ENCODE measurements at places on chromosomes 16 and 17.

GRCh38 chr17:32960815-32961214 is 30.8 kb upstream of the SPACA3 start:
- no peak for DNase-seq

DNA sequence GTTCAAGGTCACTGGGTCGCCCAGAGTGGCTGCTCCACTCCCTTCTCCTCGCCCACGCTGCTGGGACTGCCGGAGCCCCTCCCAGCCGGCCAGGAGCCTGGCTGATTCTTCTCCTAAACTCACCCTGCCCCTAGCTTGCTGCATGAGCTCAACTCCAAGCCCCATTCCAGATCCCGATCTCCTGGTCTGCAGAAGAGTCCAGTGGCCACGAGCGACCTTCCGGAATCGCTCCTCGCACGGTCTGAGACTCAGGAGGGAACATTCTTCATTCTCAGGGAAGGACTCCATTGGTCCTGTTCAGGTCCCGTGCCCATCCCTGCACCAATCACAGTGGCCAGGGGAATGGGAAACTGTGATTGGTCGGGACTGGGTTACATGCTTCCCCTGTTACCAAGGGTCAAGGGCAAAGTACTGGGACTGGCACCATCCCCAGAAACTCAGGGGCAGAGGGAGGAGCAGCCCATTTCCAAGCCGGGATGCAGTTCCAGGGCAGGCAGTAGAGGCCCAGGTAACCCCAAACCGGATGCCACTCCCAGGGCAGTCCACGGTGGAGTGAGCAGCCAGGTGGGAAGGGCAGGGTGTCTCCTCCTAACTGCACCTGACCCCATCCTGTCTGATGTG is 24.5 kb upstream of the CIBAR2 start:
- DNase-seq: no peak

- no peak for DNase-seq
Measured at GRCh38 chr17:75240394-75241142, 20.8 kb downstream of the GGA3 start.

DNA sequence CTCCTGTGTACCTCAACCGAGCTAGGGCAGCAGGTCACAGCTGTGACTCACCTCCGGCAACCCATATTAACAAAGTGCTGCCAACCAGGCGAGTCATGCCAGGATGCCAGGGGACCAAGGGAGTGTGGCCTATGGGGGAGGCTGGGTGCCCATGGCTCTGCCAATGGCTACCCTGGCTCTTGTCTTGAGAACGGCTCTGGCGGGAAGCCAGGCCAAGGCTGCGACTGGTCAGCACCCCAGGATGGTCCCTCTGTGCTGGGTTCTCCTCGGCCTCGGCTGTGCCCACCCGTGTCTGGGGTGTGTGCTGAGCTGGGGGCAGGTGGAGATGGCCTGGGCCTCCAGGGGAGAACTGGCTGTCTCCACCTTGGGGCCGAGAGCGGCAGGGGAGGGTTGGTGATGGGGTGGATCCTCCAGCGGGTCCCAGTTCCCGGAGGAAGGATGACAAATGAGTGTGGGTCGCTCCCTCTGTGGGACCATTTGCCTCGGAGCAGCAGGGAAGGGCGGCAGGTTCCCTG is 75.8 kb downstream of the MRC2 start:
- DNase-seq: no peak

DNA sequence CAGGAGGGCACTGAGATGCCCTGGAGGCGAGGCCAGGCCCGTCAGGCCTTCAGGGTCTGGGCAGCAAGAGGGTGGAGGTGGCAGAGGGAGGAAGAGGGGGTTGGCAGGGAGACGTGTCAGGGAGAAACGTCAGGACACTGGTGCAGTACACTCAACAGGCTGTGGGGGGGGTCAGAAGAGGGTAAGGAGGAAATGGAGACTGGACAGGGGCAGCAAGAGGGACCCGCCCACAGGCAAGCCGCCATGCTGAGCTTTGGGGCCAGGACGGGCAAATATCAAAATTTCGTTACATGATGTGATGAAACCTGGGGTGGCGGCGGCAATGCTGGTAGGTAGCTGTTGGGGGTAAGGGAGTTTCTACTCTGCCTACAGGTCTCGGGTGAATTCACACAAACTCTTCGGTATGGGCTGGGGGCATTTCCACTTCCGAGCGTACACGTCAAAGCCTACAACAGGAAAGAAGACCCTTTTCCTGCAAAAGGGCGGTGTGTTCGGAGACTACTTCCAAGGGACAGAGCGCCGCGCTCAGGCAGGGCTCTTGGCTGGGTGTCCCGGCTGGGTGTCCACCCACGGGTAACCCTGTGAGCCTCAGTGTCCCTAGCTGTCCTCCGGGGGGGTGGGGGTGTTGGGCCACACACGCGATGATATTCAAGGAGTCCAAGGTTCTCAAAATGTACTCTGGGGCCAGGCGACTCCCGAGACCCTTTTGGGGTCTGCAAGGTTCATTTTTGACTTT is 43.3 kb upstream of the ATP2A3 start:
- no peak for DNase-seq

GRCh38 chr16:57607676-57608461 is 20.6 kb upstream of the ADGRG1 start:
- no peak for DNase-seq

- DNase-seq: no peak
Measured at GRCh38 chr17:78266771-78267170, 35.3 kb downstream of the TMEM235 start.

GRCh38 chr17:74850914-74851313 is 8.8 kb downstream of the GRIN2C start:
- no peak for DNase-seq

- no peak for DNase-seq
Measured at GRCh38 chr16:399340-400019, 2.2 kb upstream of the DECR2 start.

GRCh38 chr17:50493744-50494143 is 14.5 kb upstream of the MYCBPAP start:
- no peak for DNase-seq

DNA sequence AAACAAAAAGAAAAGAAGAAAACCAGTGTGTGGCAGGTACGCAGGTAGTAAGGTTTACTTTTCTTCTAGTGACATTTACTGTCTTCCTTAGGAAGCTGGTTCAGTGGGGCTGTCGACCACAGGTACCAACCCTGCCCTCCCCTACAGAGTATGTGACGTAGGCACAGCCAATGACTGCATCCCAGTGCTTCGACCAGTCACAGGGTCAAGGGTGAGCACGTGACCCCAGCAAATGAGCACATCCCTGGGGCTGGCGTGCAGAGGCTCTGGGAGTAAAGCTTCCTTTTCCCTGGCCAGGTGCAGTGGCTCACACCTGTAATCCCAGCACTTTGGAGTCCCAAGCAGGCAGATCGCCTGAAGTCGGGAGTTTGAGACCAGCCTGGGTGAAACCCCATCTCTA is 38.9 kb upstream of the PLCG2 start:
- no peak for DNase-seq

DNA sequence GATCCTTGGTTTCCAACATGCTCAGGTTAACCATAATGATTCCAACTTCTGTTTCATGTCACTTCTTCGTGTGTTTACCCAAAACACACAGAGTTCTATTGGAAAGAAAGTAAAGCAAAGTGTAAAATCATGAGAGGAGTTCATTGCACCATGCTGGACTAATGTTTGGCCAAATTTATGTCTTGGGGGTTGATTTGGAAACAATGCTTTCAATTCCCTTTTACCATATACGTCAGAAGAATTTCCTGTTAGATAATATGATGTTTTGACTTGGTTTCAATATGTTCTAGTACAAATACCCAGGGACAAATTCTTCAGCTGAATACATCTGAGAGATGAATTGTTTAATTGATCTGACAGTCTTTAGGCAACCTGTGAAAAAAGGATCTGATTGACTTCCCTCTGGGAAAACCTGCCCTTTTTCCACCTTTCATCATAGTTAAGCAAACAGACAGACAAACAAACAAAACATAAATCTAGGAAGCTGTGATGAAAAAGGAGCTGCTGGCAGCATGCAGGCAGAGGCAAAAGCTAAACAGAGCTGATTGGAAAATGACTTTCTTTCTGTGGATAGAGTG is 26.0 kb upstream of the MPHOSPH6 start:
- no peak for DNase-seq

GRCh38 chr17:47615766-47616424 is 33.8 kb upstream of the KPNB1 start:
- no peak for DNase-seq

- peak; percentile 83 for DNase-seq
Measured at GRCh38 chr17:49230636-49231562, at the start of gene PHOSPHO1. Gene PHOSPHO1, minus strand, starts transcription at chr17:49230787. Its CDS starts 4,096 bp downstream, at chr17:49226691.

- DNase-seq: no peak
Measured at GRCh38 chr17:79152636-79153035, 78.0 kb downstream of the ENGASE start.

- no peak for DNase-seq
Measured at GRCh38 chr16:5516115-5516514, 418.5 kb upstream of the EEF2KMT start.

DNA sequence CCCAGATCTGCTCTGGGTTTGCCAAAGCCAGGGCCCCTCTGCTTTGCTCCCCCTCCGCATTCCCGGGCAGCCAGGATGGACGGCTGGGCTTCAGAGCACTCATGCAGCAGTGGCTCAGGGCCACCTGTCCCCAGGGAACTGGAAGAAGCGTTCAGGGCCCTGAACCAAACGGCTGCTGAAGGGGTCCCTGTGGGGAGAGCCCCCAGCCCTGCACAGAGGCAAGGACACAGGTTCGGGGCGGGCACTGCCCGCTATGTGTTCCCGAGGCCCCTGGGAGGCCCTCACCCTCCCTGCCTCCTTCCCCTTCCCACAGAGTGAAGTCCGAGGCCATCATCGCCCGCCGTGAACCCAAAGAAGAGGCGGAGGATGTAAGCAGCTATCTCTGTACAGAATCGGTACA is 10.4 kb downstream of the NME3 start:
- no peak for DNase-seq

- DNase-seq: no peak
Measured at GRCh38 chr16:27378871-27379481, 23.0 kb upstream of the IL21R start.

- no peak for DNase-seq
Measured at GRCh38 chr16:31461921-31462804, 2.9 kb downstream of the ARMC5 start.

DNA sequence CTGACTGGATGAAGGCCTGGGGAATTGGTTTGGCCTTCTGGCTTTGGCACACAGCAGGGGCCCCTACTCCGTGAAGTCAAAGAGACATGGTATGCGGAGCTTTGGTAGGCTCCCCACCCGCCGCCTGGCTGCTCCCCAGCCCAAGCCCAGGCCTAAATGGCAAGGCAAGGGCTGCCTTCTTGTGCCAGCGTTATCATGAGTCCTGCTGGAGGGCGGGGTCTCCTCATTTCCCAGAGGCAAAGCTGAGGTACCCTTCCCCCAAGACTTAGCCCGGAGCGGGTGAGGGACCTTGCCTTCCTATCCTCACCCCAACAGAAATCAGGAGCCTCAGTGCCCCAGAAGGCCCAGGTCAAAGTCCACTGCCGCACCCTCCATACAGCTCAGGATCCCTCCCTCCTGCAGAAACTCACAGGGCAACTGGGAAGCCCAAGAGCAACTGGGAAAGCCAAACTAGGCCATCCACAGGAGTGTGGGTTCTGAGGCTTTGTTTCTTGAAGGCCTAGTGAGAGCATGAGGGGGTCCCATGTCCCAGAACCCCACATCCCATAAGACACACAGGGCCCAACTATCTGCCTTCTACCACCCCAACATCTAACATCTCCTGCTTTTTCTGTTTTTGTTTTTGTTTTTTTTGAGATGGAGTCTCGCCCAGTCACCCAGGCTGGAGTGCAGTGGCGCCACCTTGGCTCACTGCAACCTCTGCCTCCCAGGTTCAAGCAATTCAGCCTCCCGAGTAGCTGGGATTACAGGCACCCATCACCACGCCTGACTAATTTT is 9.3 kb downstream of the PGAP3 start:
- no peak for DNase-seq

DNA sequence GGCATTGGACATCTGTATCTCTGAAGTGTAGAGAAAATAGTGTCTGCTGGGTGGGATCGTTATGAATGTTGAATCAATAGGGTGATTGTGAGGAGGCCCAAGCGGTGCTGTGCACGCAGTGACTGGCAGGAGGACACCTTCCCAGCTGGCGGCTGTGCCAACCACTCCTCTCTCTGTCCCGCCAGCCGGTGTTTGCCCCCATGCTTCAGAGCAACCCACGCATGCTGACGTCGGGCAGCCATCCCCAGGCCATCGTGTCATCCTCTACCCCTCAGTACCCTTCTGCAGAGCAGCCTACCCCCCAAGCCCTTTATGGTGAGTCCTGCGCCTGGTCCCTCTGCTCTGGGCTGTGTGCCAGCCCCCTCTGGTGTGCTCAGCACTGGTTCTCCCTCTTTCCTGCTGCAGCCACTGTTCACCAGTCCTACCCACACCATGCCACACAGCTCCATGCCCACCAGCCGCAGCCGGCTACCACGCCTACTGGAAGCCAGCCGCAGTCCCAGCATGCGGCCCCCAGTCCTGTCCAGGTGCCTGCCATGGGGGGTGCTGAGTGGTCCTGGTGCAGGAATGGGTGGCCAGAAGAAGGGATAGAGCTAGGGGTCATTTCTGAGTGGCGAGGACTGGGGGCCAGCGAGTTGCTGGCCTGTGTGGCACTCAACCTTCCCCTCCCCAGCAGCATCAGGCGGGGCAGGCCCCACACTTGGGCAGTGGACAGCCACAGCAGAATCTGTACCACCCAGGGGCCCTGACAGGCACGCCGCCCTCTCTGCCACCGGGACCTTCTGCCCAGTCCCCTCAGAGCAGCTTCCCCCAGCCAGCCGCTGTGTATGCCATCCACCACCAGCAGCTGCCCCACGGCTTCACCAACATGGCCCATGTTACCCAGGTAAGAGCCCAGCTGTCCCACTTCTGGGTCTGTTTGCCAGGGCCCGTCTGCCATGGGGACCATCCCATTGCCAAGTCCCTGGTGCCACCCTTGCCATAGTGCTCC is 11.0 kb downstream of the TUFM start:
- DNase-seq: no peak

DNA sequence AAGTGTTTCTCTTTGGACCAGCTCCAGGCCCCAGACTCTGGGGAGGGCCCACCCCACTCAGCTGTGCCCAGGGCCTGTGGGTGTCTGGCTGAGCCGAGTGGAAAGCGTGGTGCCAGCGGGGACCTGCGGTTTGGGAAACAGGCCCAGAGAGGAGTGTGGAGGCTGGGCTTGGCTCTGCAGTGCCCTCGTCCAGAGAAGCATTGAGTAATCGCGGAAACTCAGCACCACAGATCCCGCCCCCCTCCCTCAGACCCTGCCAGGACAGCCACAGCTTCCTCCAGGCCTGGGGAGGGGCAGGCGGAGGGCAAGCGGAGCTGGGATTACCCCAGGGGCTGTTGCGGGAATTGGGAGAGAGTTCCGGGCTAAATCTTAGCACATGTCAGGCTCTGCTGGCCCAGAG is 14.6 kb upstream of the PITPNA start:
- DNase-seq: no peak

- DNase-seq: no peak
Measured at GRCh38 chr17:35666070-35666469, 65.4 kb upstream of the RASL10B start.

Measured in effector CD4-positive, alpha-beta T cell (primary cell).